Stromal cell of bone marrow (primary cell): ENCODE measurements at places on chromosomes 16 and 17.

- DNase-seq = no peak
Observed at GRCh38 chr17:10775058-10775457, 28.8 kb downstream of the TMEM238L start.

GRCh38 chr16:22754577-22754976 lies 59.4 kb upstream of the HS3ST2 start:
- DNase-seq = no peak

- DNase-seq = no peak
Observed at GRCh38 chr17:17549732-17550366, 41.7 kb downstream of the PEMT start.

DNA sequence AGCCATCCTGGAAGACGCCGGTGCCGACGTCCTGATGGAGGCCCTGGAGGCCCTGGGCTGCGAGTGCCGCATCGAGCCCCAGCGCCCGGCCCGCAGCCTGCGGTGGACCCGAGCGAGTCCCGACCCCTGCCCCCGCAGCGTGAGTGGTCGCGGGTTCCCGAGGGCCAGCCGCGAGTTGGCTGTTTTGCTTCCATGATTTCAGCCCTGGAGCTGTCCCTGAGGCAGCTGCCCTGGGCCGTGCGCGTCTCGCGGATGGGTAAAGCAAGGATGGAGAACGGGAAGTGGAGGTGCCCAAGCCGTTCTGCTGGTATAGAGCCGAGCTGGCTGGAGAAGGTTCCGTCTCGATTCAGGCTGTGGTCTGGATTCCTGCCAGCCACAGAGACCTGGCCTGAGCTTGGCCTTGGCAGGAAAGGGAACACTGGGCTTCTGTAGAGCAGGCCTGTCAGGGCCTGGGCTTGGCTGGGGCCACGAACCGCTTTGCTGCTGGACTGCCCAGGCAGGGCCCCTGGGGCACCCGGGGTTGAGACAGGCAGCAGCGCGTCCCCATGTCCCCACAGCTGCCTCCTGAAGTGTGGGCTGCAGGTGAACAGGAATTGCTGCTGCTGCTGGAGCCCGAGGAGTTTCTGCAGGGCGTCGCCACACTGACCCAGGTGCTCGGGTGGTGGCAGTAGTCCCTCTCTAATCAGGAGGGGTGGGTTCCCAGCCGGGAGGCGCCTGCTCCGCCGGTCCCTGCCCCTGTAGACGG lies 941 bp upstream of the MRPS34 start:
- DNase-seq = no peak

GRCh38 chr17:17675925-17676534 lies 5.2 kb upstream of the RAI1 start:
- DNase-seq = no peak

- DNase-seq = no peak
Observed at GRCh38 chr16:87236516-87237115, 80.6 kb downstream of the C16orf95 start.

DNA sequence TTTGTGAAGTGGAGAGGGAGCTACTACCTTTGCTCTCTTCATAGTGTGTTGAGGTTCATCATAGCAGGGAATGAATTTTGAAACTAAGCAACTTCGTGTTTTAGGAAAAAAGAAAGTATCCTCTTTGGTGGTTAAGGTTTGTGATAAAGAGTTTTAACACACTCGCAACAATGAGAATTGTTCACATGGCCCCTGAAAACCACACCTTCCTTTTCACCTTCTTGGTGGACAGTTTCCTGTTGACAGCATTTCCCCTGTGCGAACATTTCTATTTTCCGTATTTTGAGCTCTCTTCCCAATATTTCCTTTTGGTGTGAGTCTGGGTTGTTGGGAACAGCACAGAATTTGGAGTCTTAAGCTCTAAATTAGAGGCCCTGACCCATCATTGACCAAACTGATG lies 3.8 kb downstream of the OR4D2 start:
- DNase-seq = no peak

DNA sequence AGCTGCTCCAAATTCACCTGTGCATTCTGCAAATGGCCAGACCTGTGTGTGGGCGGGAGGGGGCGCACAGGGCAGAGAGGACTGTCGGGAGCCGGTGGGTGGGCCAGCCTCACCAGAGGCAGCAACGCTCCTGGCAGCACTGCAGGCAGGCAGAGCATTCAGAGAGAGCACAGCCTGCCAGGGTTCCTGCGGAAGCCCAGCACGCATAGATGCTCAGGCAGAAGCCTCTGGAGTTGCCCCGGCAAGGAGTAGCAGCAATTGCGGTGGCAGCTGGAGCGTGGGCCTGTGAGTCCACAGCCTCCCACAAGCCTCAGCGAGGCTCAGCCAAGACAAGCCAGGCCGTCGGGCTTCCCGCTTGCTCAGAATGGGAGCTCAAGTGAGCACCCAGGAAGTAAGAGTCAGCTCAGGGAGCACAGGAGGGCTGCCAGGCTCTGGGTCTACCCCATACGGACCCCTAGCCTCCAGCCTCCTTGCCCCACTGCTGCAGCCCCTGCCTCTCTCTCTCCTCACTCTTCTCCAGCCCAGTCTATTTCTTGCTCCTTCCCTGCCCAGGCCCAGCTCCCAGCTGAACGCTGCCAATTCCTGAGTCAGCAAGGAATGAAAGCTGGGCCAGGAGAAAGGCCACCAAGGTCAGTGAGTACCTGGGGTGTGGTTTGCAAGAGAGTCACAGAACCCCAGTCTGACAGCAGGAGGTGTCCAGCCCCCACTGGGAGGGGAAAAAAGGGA lies 9.6 kb downstream of the EMC6 start:
- DNase-seq = no peak

DNA sequence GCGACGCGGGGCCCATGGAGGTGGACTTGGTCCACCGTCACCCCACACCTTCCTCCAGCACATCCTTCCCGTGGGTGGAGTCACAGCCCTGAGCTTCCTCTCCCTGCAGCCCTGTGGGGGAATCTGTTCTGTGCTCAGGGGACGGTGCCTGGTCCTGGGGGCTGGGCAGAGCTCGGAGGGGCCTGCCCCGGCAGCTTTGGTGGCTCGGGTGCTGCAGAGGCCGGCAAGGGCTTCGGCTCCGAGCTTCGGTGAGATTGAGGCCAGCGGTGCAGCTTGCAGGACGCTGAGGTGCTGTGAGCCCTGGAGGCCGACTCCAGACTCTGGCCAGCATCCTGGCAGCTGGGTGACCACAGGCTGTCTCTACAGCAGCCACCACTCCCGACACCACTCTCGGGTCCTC lies 36.4 kb downstream of the METRNL start:
- no peak for DNase-seq

DNA sequence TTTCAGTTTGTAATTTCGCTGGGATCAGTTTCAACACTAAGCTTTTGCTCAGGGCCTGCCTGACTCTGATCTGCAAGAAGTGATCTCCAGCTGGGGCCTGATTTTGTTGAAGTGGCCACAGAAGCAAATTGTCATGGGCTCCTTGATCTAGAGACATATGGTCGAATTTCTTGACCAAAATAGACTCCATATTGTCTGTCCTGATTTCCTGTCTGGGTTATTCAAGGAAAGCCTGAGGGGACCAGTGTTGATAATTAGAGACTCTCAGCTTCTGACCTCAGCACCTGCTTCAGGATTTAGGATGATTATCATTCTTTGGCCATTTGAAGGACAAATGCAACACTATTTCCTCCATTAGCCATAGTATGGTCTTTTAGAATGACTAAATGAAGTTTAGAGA lies 48.9 kb upstream of the MSI2 start:
- DNase-seq = no peak

GRCh38 chr17:32253117-32253611 lies 12.5 kb upstream of the RHBDL3 start:
- peak; percentile 58 for DNase-seq

GRCh38 chr17:13995856-13996271 lies 73.4 kb upstream of the COX10 start:
- DNase-seq = no peak

DNA sequence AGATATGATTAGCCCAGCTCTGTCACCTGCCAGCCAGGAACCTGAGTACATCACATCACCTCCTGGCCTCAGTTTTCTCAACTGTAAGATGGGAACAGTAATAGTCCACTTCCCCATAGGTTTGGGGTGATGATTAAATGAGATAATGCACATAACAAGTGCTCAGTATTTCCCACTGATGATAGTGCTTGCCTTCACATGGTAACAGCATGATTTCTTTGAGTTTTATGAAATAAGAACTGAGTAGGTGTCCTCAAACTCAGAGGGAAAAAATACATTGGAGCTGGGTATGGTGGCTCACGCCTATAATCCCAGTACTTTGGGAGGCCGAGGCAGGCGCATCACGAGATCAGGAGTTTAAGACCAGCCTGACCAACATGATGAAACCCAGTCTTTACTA lies 30.1 kb upstream of the SNN start:
- DNase-seq = no peak

DNA sequence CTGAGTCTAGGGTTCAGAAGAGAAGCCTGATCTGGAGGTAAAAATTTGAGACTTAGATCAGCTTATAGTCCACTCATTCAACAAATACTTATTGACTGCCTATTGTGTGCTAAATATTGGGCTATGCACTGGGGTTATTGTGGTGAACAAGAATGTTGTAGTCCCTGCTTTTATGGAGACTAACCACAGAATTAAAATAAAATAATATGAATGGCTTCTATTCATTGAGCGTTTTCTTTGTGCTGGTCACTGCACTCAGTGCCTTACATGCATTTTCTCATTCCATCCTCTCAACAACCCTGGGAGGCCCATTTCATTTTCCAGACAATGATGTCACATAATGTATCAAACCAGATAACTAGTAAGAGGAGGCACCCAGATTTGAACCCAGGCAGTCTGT lies 4.8 kb downstream of the NEK8 start:
- DNase-seq = no peak

GRCh38 chr17:36793976-36794375 lies 143.3 kb upstream of the LHX1 start:
- DNase-seq = no peak

- no peak for DNase-seq
Observed at GRCh38 chr17:396788-397187, 44.2 kb upstream of the RPH3AL start.

DNA sequence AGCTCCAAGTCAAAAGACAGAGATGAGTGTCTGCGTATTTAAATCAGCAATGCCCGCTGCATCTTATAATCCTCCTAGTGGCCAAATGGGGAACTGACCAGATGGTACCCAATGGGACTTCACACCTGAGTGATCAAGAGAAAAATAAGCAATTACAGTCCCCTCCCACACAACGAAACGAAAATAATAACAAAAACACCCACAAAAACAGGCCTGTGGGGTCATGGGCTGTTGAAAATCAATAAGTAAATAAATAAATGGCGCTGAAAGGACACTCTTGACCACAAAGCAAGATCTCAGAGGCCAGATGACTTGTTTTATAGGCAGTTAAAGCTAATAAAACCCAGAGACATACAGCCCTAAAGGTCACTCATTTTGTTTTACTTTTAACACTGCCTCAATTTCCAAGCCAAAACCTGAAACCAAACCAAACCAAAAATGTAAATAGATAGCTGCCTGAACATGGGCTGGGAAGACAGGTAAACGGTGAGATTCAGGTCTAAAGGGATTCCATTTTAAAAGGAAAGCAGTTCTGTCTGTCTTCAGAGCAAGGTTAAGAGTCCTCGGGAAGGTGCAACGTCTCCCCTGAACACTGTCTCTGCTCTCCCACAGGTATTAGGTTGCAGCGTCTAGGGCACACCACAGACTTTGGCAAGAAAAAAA lies 1.3 kb downstream of the ZNF821 start:
- DNase-seq = peak; percentile 53

DNA sequence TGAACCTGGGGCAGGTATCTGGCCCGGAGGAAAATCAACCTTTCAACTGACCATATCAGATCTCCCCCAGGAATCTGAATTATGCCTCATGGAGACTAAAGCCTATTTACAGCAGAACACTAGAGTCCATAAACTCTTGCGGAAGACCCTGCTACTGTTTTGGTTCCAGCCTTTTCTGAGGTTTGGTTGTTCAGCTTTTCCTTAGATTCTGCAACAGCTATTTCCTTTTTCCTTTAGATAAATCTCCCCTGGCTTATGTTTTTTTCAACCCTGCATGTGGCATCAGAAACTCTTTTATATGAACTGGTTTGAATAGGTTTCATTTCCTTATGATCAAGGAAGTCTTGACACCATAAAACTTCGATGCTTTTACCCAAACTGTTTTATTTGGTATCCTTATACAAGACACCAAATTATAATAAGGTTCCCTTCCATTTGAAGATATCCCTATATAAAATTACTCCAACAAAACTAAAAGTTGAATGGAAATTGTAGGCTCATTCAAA lies 13.1 kb downstream of the SPOP start:
- DNase-seq = no peak

DNA sequence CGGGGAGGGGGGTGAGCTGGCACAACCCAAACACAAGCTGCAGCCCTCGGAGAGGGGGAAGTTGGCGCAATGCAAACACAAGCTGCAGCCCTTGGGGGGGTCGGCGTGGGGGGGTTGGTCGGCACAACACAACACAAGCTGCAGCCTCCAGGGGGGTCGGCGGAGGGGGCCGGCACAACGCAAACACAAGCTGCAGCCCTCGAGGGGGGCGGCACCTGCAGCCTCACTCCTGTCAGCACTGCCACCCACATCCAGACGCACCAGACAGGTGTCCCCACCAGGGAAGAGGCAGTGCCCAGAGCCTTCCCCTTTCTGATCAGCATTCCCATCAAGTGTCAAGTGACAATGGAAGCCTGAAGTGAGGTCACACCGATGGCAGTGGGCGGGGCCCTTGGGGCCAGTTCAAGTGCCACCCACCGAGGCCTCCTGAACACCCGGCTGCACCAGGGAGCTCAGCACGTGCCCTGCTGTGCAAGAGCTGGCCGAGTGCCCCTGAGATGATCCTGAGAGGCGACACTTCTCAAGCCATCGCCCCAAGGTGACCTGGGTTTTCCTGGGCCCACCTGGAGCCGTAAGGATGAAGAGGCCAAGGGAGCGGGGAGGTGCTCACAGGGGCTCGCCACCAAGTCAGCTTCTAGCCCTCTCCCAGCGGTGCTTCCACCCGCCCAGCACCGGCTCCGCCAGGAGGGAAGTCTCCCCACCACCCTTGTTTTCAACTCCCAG lies 59.3 kb downstream of the KLHDC4 start:
- no peak for DNase-seq

DNA sequence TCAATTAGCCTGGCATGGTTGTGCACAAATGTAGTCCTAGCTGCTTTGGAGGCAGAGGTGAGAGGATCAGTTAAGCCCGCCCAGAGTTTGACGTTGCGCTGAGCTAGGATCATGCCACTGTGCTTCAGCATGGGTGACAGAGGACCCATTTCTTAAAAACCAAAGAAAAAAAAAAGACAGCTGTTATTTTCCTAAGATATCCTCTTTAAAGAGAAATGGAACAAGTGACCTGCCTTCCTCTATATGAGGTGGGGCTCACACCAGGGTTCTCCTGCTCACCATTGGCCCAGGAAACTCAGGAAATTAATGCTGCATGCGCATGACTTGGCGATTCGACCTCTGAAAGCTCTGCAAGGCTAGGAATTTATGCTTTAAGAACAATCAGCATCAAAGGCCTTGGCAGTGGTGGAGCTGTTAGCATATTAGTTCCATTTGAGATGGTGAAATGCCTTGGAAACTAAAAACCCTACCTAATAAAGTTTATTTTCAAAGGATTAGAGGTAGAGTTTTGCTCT lies 108.3 kb downstream of the RBFOX1 start:
- no peak for DNase-seq

- no peak for DNase-seq
Observed at GRCh38 chr16:23288726-23289512, 13.2 kb upstream of the SCNN1B start.
